RPMI7951 (cell line): ENCODE measurements at places on chromosomes 11 and 22. TPM values are rescaled to one million over a fixed set of nuclear protein-coding genes. Genes with fewer than 3 reads are reported as not detected.

DNA sequence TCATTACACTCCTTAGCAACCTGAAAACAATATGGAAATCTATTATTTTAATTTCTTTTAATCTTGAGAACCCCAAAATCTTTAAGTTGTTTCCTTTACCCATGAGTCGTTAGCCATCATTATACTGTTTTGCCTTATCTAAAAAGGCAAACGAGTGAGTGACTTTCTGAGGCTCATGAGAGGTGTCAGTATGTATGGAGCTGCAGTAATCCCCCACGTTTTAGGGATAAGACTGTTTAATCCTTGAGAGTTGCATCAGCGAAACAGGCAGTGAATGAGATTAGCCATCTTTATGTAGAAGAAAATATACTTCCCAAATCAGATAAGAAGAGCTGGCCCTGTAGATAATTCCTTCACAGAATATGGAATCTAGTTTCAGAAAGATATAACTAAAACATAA is 1147.0 kb downstream of the DLG2 start:
- DNase-seq, result no peak

DNA sequence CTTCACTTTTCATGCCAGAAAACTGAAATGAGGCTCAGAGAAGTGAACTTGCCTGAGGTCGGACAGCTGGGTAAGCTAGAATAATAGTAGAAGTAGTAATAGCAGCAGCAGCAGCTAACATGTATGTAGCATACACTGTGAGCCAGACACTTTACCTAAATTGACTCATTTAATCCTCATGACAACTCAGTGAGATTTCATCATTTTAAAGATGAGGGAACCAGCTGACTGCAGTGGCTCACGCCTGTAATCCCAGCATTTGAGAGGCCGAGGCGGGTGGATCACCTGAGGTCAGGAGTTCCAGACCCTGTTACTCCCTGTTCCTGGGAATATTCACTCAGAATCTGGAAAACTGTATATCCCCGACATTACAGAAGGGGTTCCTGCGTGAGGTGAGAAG is 154.5 kb downstream of the DBX1 start:
- no peak for DNase-seq

DNA sequence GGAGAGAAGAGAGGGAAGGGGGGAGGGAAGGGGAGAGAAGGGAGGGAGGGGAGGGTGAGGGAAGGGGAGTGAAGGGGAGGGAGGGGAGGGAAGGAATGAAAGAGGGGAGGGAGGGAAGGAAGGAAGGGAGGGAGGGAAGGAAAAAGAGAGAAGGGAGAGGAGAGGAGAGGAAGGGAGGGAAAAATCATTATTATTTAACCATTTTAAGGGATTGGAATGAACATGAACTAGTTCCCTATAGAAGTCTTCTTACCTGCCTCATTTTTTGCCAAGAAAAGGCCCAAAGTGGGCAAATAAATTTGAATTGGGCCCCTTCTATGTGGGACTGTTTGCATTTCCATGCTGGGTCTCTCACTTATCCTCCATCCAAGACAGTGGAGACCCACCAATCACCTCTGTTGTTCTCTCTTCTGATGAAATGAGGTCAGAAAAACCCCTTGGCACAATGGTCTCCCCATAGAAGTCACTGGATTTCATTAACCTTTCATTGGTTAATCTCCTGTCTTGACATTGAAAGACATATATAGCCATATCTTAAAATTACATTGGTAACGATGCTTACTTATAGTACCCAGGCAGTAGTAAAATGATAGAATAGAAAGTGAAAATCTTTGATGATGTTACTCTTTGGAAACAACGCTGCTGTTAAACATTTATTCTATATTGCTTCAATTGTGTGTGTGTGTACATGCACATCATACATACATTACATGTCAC is 80.1 kb upstream of the ASPHD2 start:
- no peak for DNase-seq

DNA sequence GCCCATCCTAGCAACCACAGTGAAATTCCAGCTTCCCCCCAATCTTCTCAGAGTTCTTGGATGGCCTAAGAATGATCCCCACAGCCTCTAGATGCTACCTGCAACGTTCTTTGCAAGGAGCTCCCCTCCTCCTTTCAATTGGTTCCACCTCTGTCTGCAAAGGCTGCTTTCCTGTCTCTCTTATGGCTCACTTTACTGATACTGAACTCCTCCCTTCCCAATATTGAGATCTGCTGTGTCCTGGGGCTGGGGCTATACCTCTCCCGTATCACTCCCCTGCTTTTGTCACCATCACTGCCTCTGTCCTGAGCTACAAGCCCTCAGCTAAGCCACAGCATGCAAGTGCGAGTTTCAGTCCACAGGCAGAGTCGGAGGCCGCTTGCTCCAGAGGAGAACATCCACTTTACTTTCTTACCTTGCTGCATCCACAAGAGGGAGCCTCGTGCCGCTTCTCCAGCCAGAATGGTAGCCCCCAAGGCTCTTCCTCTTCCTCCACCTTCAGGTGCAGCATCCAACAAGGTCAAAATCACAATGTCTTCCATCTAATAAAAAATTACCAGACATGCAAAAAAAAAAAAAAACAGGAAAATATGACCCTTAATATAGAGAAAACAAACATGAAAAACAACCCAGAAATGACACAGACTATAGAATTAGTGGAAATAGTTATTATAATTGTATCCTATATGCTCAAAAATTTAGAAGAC is 48.6 kb upstream of the TMEM45B start:
- DNase-seq, result peak; percentile 29

- no peak for DNase-seq
Measured at GRCh38 chr22:38655519-38656255, 505 bp downstream of the FAM227A start.

GRCh38 chr22:27799015-27799826 is 2.3 kb downstream of the MN1 start:
- DNase-seq, result no peak

GRCh38 chr11:61830237-61831105 is 2.4 kb downstream of the FADS2 start:
- no peak for DNase-seq

DNA sequence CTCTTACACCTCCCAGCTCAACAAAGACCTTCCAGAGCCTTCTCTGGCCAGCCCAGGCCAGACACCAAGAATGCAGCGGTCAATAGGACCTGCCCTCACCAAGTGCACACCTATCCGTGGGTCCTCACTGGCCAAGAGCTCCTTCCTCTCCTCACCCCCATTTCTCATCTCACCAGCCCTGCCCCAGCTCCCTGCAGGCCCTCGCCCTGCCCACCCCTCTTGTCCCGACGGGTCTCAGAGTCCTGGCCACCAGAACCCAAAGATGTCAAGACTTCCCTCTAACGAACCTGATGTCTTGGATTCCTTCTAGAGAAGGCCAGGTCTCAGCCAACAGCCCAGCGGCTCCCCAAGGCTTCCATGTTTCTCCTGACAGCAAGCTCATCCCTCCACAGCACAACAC is 43.6 kb downstream of the IGF2 start:
- DNase-seq, result no peak

GRCh38 chr11:88105526-88105925 is 69.7 kb downstream of the RAB38 start:
- no peak for DNase-seq

DNA sequence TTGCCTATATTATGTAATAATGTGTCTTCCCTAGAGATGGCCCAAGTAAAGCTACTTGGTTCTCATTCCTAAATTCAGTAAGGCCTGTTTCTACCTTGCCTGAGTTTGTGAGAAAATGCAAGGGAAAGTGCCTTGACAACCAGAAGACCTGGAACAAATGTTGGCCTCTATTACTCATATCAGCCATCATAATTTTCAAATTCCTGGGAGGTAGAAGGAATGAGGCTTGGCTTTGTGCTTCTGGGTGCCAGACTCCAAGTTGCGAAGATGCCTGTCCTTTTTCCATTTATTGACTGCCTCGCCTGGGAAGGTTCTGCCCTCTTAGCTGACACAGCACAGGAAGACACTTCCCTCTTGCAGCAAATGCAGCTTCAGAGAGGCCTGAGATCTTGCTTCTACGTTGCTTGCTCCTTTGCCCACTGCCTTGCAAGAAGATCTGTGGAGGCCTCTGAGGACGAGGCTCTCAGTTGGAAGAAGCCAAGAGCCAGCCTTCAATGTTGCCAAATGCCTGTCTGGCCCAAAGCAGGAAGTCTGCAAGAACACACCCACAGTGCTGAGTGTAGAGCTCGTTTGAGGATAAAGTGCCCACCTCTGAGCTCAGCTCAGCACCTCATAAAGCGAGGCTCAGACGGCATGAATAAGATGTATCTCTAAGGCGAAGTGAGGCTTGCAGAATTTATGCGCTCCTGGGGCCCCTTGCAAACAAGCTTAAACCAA is 120.1 kb downstream of the GALNT18 start:
- DNase-seq, result no peak

DNA sequence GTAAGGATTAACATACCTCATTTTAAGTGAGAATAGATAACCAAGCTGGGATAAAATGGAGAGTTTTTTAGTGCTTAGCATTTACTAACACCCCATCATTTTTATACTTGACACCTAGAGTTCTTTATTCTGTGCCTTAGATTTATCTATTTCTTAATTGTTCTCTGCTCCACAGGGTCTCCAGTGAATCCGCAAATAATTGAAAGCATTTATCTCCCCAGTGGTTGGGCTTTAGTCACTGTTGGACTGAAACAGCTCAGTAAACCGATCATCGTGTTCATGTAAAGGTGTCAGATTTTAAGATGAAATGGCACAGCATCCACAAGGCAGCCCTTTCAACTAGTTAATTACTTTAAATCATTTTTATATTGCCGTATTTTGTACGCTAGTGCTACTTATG is 17.8 kb upstream of the GRIA4 start:
- DNase-seq, result no peak

GRCh38 chr11:76859708-76860227 is 950 bp upstream of the ACER3 start:
- no peak for DNase-seq

DNA sequence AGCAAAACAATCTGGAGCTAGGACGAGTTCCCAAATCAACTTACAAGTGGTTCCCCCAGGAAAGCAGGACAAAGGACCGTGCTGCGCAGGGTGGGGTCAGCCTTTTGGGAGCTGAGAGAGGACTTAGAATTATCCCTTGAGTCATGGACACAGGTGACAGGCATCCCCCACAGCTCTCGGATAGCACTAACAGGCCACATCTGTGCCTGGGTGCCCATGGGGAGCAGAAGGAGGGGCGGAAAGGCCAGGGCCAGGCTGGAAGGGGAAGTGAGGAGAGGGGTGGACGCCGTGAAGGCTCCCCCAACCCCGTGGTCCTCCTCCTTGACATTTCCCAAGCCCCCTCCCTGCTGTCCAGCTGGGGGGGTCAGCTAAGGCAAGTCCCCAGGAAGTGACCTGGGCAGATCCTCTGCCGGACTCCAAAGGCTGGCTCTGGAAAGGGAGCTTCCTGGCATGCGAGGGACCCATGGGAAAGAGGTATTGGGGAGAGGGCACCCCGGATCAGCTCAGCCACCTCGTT is 31.6 kb upstream of the A4GALT start:
- no peak for DNase-seq

DNA sequence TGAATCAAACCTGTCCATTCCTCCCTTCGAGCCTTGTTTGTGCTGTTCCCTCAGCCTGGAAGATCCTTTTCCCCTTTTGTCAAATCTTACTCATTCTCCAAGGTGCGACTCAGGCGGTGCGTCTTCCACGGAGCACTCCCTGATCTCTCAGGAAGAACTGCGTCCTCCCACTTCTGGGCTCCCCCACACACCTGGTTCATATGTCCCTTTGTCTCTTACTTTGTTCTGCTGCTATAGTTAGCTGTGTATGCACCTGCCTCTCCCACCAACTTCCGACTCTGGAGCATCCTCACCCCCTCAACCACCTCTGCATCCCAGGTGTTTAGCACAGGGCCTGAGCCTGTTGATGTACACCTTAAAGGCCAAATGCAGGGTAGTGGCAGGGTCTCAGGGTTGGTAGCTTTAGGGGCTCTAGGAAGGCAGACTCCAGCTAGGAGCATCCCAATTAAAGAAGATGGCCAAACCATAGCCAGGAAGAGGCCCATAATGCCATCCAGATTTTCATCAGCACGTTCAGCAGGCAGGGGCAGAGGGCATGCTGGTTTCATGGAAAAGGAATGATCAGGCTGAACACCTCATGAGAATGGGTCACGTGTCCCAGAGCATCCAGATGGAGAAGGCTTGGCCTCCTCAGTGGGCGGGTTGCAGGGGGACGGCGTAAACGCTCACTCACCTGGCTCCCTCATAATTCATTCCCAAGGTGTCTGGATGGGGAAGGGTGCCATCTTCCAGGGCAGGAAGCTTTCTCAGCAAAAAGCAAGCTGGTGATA is 20.1 kb downstream of the PTPN5 start:
- DNase-seq, result no peak

DNA sequence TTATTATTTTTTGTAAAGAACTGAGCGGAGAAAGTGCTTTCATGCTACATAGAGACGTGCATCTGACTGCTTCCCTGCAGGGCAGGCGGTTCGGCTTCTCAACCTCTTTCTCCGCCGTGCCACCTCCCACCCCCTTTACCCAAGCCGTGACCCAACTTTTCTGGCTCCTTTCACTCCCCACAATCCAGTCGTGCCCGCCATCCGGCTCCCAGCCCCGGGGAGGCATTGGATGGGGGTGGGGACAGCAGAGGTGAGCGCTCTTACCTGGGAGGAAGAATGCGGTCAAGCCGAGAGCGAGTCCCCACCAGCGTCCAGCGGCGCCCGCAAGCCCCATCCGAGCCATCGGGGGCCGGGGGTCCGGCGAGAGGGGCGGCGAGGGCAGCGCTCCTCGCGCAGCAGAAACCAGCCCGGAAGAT is 781 bp downstream of the NECTIN1 start:
- DNase-seq, result no peak

DNA sequence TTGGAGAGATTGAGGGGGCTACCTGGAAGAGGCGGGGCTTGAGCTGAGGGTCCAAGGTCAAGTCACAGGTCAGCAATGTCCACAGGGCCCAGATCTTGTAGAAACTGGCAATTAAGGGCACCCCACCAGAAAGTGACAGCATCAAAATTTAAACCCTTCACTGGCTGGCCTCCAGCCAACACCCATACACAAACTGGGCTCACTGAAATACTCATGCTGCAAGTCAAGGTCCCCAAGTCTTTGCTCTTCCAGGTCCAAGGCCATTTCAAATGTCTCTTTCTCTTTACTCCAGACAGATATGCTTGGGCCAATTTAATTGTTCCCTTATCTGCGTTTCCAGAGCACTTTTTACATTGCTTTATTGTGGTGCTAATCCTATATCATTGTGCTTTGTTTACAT is 36.4 kb downstream of the LMO2 start:
- DNase-seq, result no peak

The SDHAF2 gene
- total RNA-seq, result 45.8 and 48.6 TPM in 2 replicates

The ABTB2 gene
- 2.8 and 3.2 TPM in 2 replicates for total RNA-seq

The MADD gene
- total RNA-seq, result 13.5 and 17.0 TPM in 2 replicates

The TNKS1BP1 gene
- 21.9 and 24.8 TPM in 2 replicates for total RNA-seq

The RFPL2 gene
- total RNA-seq, result not detected in 2 replicates

The CCDC73 gene
- total RNA-seq, result 0.10 TPM in 1 of 2 replicates, not detected in the other

The SNX32 gene
- 0.20 TPM in 1 of 2 replicates, not detected in the other for total RNA-seq
